ENCODE measurements at places on chromosomes 3 and 15. TPM values are rescaled to one million over a fixed set of nuclear protein-coding genes. Genes with fewer than 3 reads are reported as not detected.

The TRIM59 gene
- 0.79 TPM for total RNA-seq

The CCDC32 gene
- total RNA-seq: 30.2 TPM

The NR1I2 gene
- total RNA-seq: not detected

The CPLX3 gene
- total RNA-seq: 1.1 TPM

The IGF1R gene
- 32.1 TPM for total RNA-seq

The SLC9C1 gene
- total RNA-seq: 1.3 TPM

The SLC28A2 gene
- total RNA-seq: not detected

The CCDC54 gene
- not detected for total RNA-seq

The ALDH1L1 gene
- 13.7 TPM for total RNA-seq

The FBXW12 gene
- total RNA-seq: not detected

The VILL gene
- 4.2 TPM for total RNA-seq

The CCR1 gene
- 8.9 TPM for total RNA-seq

The ARGFX gene
- not detected for total RNA-seq

The PRR23C gene
- not detected for total RNA-seq

The GOLGA8A gene
- total RNA-seq: 5.7 TPM

The KBTBD13 gene
- total RNA-seq: 4.4 TPM

The ITIH3 gene
- 2.1 TPM for total RNA-seq

The FEZF2 gene
- total RNA-seq: not detected

The RTP4 gene
- 0.59 TPM for total RNA-seq

The RAB6B gene
- total RNA-seq: 9.5 TPM

The CATSPER2 gene
- 0.26 TPM for total RNA-seq

The ASB14 gene
- 2.5 TPM for total RNA-seq

The INSYN1 gene
- 68.5 TPM for total RNA-seq

The ANKRD63 gene
- 1.3 TPM for total RNA-seq

The RAD18 gene
- 2.4 TPM for total RNA-seq

The CLEC3B gene
- 180 TPM for total RNA-seq

The CTXN2 gene
- not detected for total RNA-seq

The CASR gene
- total RNA-seq: not detected

The CCDC39 gene
- not detected for total RNA-seq

The SCAANT1 gene
- not detected for total RNA-seq

The SLC12A6 gene
- total RNA-seq: 21.1 TPM

The IL16 gene
- 12.1 TPM for total RNA-seq

The TRIM42 gene
- total RNA-seq: not detected

The PLSCR5 gene
- total RNA-seq: not detected

The TLR9 gene
- total RNA-seq: not detected

The NEK11 gene
- 2.0 TPM for total RNA-seq

The SOX14 gene
- total RNA-seq: not detected

Measured in right atrium auricular region (tissue), 2 donors.